ENCODE measurements at places on chromosomes 1 and 21.
A peak's percentile ranks its signal among the peaks of the same experiment; 100 is the strongest.

DNA sequence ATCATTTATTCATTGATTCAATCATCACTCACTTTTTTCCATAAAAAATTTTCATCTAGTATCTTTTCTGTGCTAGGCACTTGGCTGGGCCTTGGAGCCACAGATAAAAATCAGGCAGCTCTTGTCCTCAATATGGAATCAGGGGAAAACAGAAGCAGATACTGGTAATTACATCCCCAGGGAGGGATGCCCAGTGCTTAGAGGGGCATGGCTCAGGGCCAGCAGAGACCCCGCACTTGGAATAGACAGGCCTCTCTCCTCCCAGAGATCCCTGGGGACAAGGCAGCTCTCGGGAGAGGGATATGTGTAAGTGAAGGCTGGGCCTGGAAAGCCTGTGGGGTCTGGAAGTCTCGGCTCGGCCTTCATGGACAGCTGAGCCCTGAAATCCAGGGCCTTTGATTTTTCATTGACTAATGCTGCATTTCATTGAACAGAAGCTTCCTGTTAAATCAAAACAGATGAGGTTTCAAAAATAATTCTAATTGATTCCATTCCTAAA lies 180.4 kb downstream of the FOXD2 start:
- no peak for DNase-seq

DNA sequence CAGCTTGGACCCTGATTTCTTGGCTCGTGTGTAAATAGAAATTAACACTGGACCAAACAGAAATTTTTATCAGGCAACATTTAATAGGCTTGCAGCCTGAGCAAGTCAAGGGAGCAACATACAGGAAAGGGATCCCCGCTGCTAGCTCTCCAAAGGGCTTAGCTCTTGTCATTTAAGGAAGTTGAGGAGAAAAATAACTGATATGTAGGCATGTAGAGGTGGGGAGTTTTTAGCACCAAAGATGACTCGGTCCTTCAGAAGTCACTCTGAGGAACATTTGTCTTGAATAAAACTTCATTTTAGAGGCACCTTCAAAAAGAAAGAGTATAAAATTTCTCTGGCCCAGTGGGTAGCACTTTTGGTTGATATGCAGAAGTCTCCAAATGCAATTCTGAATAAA lies 27.1 kb downstream of the GBP2 start:
- DNase-seq, result no peak

DNA sequence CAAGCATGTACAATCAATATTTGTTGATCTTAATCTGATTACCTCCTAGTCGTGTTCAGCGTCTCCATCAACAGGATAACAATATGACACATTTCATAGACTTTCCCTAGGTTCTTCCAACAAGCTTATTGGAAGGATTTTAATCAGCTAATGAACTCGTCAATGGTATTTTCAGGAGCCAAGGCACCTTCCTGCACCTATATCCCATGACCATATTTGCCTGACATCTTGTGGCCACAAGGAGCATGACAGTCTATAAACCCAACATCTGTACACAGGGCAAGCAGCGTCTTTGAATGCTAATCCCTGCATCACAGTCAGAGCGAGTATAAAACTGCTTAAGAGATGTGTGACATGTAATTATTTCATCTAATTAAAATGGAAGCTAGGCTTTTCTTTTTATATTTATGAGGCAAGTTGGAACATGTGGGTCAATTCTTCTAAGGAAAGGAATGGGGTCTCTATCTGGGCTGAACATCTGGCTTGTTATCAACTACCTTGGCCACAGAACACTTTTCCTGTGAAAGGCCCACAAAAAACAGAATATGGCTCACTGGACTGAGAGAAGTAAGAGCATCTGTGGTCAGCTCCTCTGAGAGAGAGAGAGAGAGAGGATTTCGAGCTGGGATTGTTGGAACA lies 388.8 kb downstream of the NTNG1 start:
- DNase-seq, result peak; percentile 16

GRCh38 chr21:17658931-17659330 lies 46.2 kb upstream of the BTG3 start:
- DNase-seq, result no peak

GRCh38 chr1:240682166-240682858 lies 70.4 kb upstream of the GREM2 start:
- no peak for DNase-seq

- no peak for DNase-seq
These were observed 73.2 kb downstream of the NKAIN1 start for GRCh38 chr1:31166462-31166861.

- peak; percentile 28 for DNase-seq
These were observed 1.8 kb downstream of the CD160 start for GRCh38 chr1:145720878-145721671.

- DNase-seq, result no peak
These were observed 140.8 kb downstream of the FMN2 start for GRCh38 chr1:240232530-240232929.

- no peak for DNase-seq
These were observed 259 bp downstream of the KCNT2 start for GRCh38 chr1:196607981-196608380.

- DNase-seq, result no peak
These were observed at the start of gene HOOK1 for GRCh38 chr1:59814901-59815825. HOOK1 (plus strand) TSS chr1:59814949; CDS start chr1:59815118, 169 bp downstream.

DNA sequence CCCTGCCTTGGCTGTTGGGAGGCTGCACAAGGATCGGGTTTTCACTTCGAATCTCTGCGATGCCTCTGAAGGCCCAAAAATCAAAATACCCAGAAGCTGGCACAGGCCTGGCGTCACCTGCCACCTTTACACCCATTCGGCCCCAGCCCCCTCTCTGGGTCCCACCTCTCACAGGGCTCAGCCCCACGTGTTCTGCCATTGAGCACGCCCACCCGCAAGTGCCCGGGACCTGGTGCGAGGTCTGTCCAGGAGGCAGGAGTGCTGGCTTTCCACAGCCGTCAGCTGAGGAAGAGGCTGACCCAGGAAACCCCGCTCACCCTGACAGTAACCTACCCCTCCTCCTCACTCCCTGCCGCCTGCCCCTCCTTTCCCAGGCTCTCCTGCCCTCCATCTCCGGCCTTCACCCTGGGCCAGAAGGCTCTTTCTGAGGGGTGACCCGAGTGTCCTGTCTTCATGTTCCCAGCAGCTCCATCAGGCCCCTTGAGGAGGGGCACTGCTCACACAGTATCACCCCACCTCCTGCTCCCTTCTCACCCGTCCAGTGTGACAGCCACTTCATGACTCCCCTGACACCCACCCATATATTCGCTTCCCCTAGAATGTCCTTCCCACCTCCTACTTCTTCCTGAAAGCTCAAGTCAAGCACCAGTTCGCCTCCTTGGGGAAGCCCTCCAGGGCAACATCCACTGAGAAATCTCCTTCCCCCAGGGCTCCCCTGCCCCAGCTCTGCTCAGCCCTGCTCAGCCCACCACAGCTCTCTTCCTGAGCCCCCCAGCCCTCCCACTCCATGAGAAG lies 13.5 kb downstream of the RCC2 start:
- DNase-seq, result no peak

- no peak for DNase-seq
These were observed at the start of gene PTAFR for GRCh38 chr1:28176492-28177470. PTAFR (minus strand) TSS chr1:28176690; CDS start chr1:28151021, 25,669 bp downstream.

DNA sequence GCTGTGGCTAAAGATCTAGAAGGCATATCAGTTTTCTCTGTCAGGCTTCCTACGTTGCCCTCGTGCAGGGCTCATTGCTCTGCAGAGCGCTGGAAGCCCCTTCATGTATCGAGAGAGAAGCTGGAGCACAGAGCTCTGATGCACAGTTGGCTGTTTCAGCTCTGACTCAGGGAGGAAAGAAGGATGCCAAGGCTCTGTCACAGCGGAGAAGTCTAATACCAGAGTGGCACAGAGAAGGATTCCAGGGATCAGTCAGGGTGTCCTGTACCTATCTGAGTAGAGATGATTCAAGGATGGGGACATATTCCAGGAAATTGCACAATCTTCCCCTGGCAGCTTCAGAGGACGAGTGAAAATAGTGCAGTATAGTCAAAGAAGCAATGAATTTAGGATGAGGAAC lies 179.2 kb upstream of the FMN2 start:
- no peak for DNase-seq

- DNase-seq, result no peak
These were observed 510.3 kb downstream of the SMYD3 start for GRCh38 chr1:245996811-245997210.

DNA sequence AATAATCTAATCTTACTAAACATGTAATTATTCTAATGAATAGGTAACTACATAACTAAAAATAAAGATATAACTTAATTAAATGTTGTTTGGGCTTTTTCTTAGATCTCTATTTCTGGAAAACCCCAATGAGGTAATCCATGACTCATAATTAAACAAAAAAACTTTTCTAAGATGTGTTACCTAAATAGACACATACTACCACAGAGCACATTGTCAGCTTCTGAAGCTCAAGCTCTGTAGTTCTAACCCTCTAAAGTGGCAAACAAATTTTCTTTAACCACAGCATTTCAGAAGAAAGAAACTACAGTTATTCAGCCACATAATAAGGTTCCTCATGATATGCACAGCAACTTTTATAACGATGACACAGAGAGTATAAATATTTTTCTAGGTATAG lies 4.2 kb downstream of the OR6K3 start:
- no peak for DNase-seq

DNA sequence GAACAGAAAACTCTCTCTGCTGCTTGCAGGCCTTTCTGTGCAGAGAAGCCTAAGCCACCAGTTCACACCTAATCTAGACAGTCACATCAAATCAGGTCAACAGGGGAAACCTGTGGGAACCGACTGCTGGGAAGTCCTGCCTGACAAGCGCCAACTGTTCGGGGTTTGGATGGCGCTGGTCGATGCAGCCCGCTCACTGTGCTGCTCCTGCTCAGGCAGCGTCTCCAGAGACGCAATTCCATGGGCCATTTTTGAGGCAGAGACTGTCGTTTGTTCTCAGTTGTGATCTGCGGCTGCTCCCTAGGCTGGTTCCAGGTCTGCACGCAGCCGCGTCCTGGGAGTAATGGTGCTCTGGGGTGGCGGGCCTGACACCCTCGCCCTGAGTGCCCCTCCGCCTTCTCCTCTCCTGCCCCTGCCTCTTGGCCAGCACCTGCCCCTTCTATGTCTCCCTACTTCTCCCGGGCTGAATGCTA lies 1.4 kb downstream of the AGT start:
- no peak for DNase-seq

DNA sequence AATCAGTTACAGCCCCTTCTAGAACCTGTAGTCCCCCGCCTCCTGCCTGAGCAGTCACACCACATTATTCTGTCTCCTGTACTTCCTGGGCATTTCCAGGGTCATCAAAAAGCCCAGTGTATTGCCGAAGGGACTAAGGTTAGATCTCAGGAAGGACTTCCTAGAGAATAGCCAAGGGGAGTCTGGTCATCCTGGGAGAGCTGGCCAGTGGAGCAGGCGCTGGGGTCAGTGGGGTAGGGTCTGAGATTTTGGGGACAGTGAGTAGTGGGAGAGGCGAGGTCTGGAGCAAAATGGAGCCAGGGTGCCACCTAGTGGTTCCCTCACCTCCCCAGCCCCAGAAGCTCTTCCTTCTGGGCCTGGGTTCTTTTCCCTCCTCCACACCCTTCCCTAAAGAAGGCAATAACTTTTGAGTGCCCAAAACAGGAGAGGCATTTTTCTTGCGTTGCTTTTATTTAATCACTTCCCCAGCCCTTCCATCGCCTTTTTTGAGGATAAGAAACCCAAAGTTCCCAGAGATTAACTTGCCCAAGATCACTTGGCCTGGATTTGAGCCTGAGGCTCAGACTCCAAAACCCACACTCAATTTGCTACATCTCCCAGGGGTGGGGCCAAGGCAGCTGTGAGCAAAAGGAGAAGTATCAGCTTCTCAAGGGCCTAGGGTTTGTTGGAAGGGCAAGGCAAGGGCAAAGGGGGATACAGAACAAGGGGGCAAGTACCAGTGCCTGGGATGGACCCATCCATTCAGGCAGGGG lies 7.3 kb upstream of the PMVK start:
- DNase-seq, result no peak

GRCh38 chr1:10155087-10155712 lies 55.2 kb upstream of the KIF1B start:
- no peak for DNase-seq

- DNase-seq, result no peak
These were observed 19.6 kb upstream of the PIK3R3 start for GRCh38 chr1:46152016-46152415.

DNA sequence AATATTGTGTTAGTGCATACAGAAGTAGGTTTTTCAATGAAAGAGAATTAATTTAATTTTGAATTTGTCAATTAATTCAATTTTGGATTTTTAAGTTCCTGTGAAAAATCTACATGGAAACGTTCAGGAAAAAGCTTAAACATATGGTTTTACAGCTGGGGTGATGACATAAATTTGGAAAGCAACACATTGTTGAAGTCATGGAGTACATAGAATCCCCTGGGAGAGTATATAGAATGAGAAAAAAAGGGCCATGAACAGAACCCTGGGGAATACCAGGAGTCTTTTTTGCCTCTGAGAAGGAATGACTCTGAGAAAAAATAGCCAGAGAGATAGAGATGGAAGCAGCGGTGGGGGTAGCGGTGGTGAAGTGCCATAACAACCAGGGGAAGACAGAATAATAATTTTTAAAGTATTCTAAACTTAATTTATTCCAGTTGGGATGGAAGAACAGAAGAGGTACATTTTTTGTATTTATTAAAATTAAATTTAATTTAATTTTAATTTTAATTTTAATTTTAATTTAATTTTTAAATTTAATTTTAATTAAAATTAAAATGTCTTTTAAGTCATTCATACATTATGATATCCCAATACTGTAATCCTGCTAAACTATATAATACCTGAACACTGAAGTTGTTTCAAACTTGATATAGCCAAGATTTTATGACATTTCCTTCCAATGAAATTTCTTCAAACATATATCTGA lies 48.9 kb downstream of the NME7 start:
- DNase-seq, result no peak

GRCh38 chr1:176643536-176643935 lies 180.6 kb downstream of the PAPPA2 start:
- no peak for DNase-seq

DNA sequence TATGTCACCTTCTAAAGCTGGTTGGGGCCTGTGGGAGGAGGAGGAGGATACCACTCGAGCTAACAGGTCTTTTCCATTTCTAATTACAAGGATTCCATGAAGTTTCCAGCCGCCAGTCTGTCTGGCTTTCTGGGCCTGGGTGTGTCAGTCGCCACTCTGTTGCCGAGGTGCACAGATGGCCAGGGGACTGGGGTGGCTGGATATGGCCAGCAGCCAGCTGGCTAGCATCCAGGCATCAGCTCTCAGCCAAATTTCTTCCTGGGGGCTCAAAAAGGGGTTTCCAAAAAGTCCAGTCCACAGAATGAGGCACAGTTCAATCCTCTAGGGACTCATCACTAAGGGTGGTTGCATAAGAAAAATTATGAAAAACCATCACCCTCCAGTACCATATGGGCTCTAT lies 32.4 kb downstream of the ITPKB start:
- no peak for DNase-seq

GRCh38 chr1:3743421-3743820 lies 8.8 kb upstream of the CCDC27 start:
- DNase-seq, result no peak

DNA sequence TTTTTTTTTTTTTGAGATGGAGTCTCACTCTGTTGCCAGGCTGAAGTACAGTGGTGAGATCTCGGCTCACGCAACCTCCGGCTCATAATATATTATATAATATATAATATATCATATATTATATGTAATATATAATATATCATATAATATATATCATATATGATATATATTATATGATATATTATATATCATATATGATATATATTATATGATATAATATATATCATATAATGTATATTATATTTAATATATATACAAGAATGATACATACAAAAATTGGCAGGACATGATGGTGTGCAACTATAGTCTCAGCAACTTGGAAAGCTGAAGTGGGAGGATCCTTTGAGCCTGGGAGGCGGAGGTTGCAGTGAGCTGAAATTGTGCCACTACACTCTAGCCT lies 1725.5 kb downstream of the MRPL39 start:
- DNase-seq, result no peak

GRCh38 chr1:61215676-61216289 lies 133.4 kb downstream of the NFIA start:
- DNase-seq, result no peak
